ENCODE measurements at places on chromosomes 12 and 14. TPM values are rescaled to one million over a fixed set of nuclear protein-coding genes. Genes with fewer than 3 reads are reported as not detected.

- peak overlapping the region; percentile 52 for H3K27ac ChIP-seq
- no peak overlapping the region for H3K4me3 ChIP-seq
- no peaks in the 10 kb centered on the region for H3K27me3 ChIP-seq
- H3K36me3 ChIP-seq = peaks cover 6% of the 10 kb centered on the region
- no peak for DNase-seq
- H3K4me1 ChIP-seq = peaks cover 65% of the 10 kb centered on the region
These were observed 5.9 kb downstream of the PXN start for GRCh38 chr12:120259418-120260202.

The ASPG gene
- total RNA-seq = under 0.01 TPM

DNA sequence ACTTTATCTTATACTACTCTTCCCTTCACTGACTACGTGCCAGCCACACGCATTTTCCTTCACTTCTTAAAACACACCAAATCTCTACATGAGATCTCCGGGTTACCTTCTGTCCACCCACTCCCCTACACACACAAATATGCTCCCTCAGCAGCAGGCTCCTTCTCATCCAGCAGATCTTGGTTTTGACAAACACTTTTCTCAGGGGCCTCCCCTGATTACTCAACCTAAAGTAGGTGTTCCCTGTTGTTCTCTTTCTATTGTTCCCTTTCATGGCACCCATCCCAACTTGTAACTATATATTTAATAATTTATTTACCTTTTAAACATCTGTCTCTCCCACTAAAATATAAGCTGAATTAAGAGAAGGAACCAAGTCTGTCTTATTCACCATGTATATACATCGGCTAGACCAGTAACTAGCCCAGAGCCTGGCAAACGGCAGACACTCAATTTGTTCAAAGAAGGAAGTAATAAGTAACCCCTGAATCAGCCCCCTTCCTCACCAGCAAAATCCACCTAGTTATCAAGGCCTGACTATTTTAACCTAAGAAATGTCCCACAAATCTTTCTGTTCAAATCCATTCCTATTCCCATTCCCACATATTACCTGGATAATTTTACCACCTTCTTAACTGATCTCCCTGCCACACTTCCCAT, 2.7 kb downstream of the C2CD5 start:
- H3K27ac ChIP-seq = no peak overlapping the region
- H3K4me1 ChIP-seq = peaks cover 9% of the 10 kb centered on the region
- DNase-seq = no peak

The LRP1-AS gene
- not detected for total RNA-seq

DNA sequence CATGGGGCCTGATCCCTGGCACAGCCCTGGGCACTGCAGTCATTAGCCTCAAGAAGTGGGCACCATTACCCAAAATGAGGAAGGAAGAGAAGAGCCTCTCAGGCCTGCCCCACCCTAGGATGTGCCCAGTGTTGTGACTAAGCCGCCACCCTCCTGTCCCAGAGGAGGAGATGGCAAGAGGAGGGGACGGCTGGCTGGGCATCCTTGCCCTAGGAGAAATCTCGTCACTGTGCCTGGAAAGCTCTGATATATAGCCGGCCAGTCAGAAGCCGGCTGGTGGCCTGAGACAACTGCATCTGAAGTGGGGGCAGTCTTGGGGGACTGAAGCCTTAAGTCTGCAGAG, 115.2 kb downstream of the LGMN start:
- H3K27ac ChIP-seq = peak overlapping the region; percentile 23
- peaks cover 7% of the 10 kb centered on the region for H3K4me1 ChIP-seq
- peaks cover 4% of the 10 kb centered on the region for H3K36me3 ChIP-seq

- no peak overlapping the region for H3K4me3 ChIP-seq
- peaks cover 2% of the 10 kb centered on the region for H3K4me1 ChIP-seq
- H3K36me3 ChIP-seq = no peaks in the 10 kb centered on the region
- peak; percentile 62 for DNase-seq
These were observed 5.8 kb downstream of the SLC22A17 start for GRCh38 chr14:23346693-23347405.

- no peaks in the 10 kb centered on the region for H3K36me3 ChIP-seq
- peaks cover 14% of the 10 kb centered on the region for H3K4me1 ChIP-seq
- H3K27ac ChIP-seq = peak overlapping the region; percentile 65
- no peaks in the 10 kb centered on the region for H3K27me3 ChIP-seq
- DNase-seq = no peak
- peak overlapping the region; percentile 87 for H3K4me3 ChIP-seq
These were observed 16.1 kb upstream of the NEMF start for GRCh38 chr14:49868720-49869114.

DNA sequence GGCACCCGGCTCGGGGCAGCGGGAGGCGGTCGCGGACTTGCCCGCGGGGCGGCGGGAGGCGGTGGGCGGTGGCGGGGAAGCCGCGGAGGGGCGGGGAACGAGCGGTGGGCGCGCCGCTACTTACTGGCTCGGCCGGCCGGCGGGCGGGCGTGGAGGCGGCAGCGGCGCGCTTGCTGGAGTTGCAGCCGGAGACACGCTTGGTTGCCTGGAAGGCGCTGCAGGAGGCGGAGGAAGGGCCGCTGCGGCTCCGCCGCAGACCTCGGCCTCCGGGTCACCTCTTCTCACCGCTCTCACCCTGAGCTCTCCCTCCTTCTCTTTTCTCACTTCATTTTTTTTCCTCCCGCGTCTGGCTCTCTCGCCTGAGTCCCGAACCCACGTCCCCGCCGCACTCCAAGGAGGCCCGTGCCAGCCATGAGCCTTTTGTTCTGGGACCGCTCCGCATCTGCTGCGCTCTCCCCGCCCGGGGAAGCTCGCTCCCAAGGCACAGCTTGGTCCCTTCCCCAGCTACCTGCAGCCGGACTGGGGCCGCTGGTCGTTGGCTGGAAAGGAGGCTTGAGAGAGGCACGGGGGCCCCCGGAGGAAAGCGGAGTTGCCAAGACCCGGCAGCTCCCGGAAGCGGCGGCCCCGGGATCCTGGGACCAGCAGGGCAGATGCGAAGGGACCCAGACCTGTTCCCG, 592 bp upstream of the KCNK10 start:
- no peaks in the 10 kb centered on the region for H3K36me3 ChIP-seq
- H3K4me3 ChIP-seq = no peak overlapping the region
- H3K27ac ChIP-seq = no peak overlapping the region
- peaks cover 63% of the 10 kb centered on the region for H3K27me3 ChIP-seq
- no peaks in the 10 kb centered on the region for H3K4me1 ChIP-seq

DNA sequence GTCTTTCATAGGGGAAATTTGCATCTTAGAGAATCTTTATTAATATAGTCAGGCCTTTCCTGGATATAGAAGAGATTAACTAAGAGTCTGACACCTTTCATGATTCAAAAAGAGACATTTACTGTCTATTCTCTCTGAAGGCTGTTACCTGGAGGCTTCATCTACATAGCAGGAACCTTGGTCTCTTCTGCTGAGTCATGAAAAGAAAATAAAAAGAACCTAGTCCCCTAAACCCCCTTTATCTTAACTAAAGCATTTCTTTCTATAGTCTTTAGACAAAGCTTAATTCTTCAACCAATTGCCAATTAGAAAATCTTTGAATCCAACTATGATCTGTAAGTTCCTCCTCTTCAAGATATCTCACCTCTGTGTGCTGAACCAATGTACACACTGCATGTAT, 33.1 kb downstream of the RPS29 start:
- H3K27ac ChIP-seq = no peak overlapping the region
- no peak for DNase-seq
- H3K27me3 ChIP-seq = no peaks in the 10 kb centered on the region
- H3K4me1 ChIP-seq = no peaks in the 10 kb centered on the region

- no peak for DNase-seq
- H3K4me3 ChIP-seq = no peak overlapping the region
- no peaks in the 10 kb centered on the region for H3K27me3 ChIP-seq
- no peak overlapping the region for H3K27ac ChIP-seq
- H3K4me1 ChIP-seq = peaks cover 3% of the 10 kb centered on the region
- peaks cover 9% of the 10 kb centered on the region for H3K36me3 ChIP-seq
These were observed 284.0 kb downstream of the PRKD1 start for GRCh38 chr14:29643433-29644211.

GRCh38 chr12:27606986-27607385, 83.0 kb downstream of the PPFIBP1 start:
- H3K27me3 ChIP-seq = no peaks in the 10 kb centered on the region
- H3K4me1 ChIP-seq = peaks cover 44% of the 10 kb centered on the region
- peaks cover 2% of the 10 kb centered on the region for H3K36me3 ChIP-seq
- no peak overlapping the region for H3K4me3 ChIP-seq
- no peak for DNase-seq
- peak overlapping the region; percentile 66 for H3K27ac ChIP-seq

DNA sequence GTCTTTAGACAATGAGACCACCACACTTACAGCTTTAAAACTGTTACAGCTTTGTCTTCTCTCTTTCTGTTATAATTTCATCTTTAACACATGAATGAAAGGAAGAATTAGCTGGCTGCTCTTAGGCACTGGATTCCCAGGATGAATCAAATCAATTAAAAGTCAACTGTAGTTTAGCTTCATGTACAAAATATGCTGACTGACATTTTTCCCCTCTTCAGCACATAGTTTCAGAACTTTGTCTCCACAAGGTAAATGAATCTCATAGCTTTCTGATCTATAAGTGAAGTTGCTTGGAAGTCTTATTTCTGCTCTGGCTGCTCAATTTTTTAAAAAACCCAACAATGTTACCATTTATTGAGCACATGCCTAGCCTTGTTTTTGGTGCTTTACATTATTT, 293.8 kb downstream of the GRIN2B start:
- no peak overlapping the region for H3K27ac ChIP-seq
- H3K36me3 ChIP-seq = no peaks in the 10 kb centered on the region
- H3K4me3 ChIP-seq = no peak overlapping the region
- H3K27me3 ChIP-seq = no peaks in the 10 kb centered on the region
- no peaks in the 10 kb centered on the region for H3K4me1 ChIP-seq

GRCh38 chr12:14148489-14149270, 167.3 kb upstream of the GRIN2B start:
- H3K36me3 ChIP-seq = no peaks in the 10 kb centered on the region
- DNase-seq = no peak
- H3K4me1 ChIP-seq = no peaks in the 10 kb centered on the region
- H3K4me3 ChIP-seq = no peak overlapping the region
- no peaks in the 10 kb centered on the region for H3K27me3 ChIP-seq

DNA sequence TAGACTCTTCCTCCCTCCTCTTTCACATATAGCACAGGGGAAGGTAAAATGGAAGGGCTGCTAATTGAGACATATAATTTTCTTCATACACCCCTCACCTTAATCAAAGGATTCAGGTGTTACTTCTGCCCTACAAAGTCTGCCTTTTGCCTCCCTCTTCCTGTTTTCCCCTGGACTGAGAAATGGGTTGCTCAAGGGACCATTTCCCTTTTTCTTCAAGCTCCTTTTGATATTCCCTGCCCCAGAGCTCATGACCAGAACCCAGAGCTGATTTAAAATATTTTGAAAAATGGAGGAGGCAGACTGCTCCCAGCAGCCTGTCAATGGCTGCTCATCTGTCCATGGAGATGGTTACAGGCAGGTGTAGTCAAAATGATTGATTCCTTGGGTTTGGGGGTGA, 6.3 kb upstream of the PIP4K2C start:
- no peak for DNase-seq
- H3K27ac ChIP-seq = no peak overlapping the region
- H3K4me1 ChIP-seq = no peaks in the 10 kb centered on the region
- no peak overlapping the region for H3K4me3 ChIP-seq

DNA sequence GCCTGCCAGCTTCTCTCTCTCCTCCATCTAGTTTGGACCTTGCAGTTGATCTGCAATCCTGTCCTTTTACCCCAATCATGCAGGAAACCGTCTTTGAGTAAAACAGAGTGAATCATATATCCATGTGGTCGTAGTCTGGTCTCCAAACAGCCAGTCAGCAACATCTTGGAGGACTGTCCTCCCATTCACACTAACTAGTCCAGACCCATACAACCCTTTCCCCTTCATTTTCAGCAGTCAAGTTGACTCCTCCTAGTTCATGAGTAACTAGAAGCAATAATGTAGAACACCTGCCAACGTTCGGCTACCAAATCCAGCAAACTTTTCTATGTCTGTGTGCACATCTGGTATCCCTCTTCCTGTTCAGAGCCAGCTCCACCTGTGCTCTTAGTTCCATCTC, 10.8 kb upstream of the BIN2 start:
- H3K4me3 ChIP-seq = no peak overlapping the region
- H3K27me3 ChIP-seq = no peaks in the 10 kb centered on the region
- no peaks in the 10 kb centered on the region for H3K36me3 ChIP-seq
- H3K27ac ChIP-seq = no peak overlapping the region

The SIRT4 gene
- 1.1 TPM for total RNA-seq

The IL26 gene
- 2.4 TPM for total RNA-seq

All from osteoblast (primary cell).